Stimulated activated naive CD4-positive, alpha-beta T cell (primary cell): ENCODE measurements at places on chromosomes 7 and 10.
A peak's percentile ranks its signal among the peaks of the same experiment; 100 is the strongest.

GRCh38 chr10:110355922-110356627 is 51.4 kb upstream of the SMNDC1 start:
- DNase-seq = no peak

GRCh38 chr7:64515781-64516180 is 47.1 kb downstream of the ZNF680 start:
- DNase-seq = no peak

- no peak for DNase-seq
Measured at GRCh38 chr7:84675633-84676034, 481.0 kb upstream of the SEMA3A start.

- DNase-seq = no peak
Measured at GRCh38 chr10:127157506-127158200, 38.7 kb downstream of the INSYN2A start.

DNA sequence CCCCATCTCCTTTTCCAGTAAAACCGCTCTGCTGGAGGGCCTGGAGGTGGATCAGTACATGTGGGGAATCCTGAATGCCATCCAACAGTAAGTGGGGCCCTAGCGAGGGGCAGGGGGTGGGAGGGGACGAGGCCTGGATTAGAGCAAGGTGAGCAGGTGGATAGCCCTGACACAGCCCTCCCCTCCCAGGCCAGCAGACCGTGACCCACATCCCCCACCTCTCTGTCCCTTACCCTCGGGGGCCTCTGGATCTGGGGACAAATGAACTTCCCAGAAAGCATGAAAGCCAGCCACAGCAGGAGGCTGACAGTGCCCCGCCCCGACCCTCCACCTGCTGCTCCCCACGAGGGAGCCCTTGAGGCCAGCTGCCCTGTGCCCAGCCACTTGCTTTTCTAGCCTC is 41.8 kb upstream of the PPIF start:
- DNase-seq = no peak

- no peak for DNase-seq
Measured at GRCh38 chr10:86210416-86210815, 156.2 kb downstream of the GRID1 start.

- DNase-seq = no peak
Measured at GRCh38 chr7:109873296-109873695, 1217.6 kb upstream of the LRRN3 start.

GRCh38 chr7:90946730-90947501 is 317.3 kb upstream of the FZD1 start:
- no peak for DNase-seq

GRCh38 chr7:73443548-73444255 is 10.1 kb downstream of the FZD9 start:
- no peak for DNase-seq

DNA sequence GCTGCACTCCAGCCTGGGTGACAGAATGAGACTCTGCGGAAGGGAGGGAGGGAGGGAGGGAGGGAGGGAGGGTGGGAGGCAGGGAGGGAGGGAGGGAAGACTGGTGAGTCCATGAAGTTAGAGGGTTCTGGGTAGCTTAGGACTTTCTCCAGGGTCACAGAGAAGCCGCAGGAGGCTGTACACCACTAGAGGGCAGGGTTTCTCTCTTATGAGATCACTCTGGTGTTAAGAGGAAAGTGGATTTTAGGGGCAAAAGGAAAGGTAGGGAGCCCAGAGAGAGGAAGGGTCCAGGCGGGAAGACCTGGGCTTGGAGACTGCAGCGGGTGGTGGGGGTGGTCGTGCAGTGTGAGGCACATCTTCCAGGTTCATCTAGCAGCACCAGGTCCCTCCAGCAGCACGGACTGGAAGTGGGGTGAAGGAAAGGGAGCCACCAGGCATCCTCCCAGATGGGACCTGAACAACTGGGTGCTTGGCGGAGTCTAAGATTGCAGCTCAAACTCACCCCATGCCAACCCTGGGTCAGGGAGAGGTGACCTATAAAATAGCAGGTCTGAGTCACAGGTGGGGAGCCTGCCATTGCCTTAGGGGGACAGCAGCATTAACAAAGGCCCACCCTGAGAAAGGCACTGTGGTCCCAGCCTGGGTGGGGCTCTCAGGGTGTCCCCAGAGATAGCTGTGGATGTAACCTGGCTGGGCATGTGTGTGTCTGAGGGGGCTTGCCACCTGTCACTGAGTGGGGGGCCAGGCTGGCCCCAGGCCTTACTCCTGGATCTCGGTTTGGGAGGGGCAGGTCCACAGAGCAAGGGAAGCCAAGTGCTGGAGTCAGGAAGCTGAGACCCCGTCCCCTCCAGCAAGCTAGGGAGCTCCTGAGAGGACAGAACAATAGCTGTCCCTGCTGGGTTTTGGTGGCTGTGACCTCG is 48.5 kb upstream of the SLC29A3 start:
- DNase-seq = peak; percentile 2

DNA sequence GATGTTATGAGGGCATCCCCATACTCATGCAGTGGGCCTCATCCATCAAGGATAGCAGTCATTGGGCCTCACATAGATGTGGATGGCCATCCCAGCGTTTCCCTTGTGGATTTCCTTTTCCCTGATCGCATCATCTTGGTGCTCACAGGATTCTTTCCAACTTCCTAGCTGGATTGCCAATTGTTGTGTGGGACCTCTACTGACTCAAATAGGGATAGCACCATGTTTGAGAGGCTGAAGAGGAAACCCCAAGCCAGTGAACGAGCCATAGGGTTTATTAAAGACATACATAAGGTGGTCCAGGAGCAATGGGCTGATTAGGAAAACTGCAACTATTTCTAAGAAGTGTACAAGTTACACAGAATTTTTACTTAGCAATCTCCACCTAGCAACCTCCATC is 21.8 kb downstream of the ASZ1 start:
- DNase-seq = no peak

DNA sequence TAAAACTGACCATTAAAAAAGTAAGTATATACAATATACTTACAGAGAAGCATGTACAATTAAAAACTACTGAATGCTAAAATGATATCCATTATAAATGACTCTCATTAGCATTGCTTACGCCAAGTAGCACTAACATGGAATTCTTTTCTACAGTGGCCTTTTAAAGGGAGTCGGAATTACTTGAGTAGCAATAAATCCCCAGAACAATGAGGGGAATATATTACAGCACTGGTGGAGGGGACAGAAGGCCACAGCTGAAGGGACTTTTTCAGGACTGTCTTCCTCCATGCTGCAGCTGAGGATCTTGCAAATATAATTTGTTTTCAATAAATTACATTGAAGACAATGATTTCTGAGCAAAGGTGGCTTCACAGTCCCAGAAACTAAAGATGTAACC is 97.0 kb downstream of the ALOX5 start:
- no peak for DNase-seq

- no peak for DNase-seq
Measured at GRCh38 chr10:1377740-1378397, 321.7 kb downstream of the WDR37 start.

DNA sequence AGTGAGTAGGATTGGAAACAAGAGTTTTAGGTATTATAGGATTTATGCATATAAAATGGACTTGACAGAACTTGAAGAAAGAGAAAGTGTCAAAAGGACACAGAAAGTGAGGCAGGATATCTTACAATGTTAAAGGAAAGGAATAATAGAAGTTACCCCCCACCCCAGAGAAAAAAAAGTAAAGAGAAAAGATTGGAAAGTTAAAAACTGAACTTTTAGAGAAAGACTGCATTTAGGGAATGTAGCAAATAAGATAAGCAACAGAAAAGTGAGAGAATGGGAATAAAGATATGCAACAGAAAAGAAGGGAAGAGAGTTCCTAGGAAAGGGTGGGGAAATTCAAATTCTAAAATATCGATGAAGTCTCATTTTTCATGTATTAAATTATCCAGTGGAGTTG is 250.5 kb upstream of the KAT6B start:
- no peak for DNase-seq

- DNase-seq = no peak
Measured at GRCh38 chr10:48215486-48216203, 58.9 kb downstream of the FRMPD2 start.

- no peak for DNase-seq
Measured at GRCh38 chr10:72552857-72553256, 73.0 kb downstream of the MICU1 start.

DNA sequence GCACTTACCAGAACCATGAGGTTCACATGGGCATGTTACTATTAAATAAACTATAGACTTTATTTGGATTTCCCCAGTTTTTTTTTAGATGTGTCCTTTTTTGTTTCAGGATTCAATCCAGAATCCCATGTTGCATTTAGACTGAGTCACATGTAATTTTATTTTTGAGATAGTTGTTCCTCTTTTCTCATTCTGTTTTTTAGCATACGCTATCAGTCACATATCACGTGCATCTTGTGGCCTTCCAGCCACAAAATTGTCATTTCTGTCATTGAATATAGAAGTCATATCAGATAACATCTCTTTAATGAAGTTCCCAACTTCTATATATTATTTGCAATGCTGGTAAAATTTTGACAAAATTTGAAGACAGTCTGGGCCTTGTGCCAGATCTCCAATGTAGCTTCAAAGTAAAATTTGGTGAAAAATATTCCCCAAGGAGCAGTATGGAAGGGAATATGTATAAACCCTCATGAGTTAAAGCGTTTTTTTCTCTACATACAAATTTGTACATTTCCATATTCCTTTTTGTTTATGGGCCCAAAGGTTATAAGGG is 132.3 kb upstream of the MKI67 start:
- no peak for DNase-seq

- DNase-seq = no peak
Measured at GRCh38 chr10:58951087-58951486, 225.4 kb upstream of the PHYHIPL start.

DNA sequence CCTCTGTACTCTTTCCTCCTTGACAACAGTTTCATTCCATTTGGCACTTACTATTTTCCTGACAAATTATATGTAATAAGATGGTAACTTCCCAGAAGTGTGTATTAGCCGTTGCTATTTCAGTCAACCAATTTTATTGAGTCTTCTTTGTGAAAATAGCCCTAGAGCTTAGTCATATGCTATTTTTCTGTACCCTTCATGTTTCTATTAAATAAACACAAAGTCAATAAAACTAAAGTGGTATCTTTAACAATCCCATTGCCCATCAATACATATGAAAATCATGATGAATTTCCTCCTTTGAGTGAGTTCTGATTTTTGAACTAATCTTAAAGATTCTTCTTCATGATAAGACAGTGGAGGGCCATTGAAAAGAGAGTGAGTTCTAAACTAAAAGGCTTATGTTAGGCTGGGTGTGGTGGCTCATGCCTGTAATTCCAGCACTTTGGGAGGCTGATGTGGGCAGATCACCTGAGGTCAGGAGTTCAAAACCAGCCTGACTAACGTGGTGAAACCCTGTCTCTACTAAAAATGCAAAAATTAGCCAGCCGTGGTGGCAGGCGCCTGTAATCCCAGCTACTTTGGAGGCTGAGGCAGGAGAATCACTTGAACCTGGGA is 5.9 kb upstream of the MYPN start:
- no peak for DNase-seq

DNA sequence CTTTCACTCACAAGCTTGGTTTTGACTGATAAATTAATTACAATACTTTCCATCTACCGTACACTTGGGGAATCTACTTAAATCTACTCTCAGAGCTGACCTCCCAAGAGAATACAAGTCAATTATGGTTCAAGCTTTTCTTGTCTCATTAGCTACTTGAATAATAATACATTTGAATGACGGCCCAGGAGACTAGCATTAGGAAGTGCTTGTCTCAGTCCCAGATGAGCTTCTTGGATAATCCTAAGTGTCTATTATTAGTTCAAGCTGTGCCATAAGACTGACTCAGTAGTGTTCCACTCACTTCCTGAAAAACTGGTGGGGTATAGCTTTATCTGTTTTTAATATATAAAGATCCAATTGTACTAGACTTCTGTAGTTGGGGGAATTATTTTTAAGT is 100.2 kb downstream of the GNAT3 start:
- DNase-seq = no peak

DNA sequence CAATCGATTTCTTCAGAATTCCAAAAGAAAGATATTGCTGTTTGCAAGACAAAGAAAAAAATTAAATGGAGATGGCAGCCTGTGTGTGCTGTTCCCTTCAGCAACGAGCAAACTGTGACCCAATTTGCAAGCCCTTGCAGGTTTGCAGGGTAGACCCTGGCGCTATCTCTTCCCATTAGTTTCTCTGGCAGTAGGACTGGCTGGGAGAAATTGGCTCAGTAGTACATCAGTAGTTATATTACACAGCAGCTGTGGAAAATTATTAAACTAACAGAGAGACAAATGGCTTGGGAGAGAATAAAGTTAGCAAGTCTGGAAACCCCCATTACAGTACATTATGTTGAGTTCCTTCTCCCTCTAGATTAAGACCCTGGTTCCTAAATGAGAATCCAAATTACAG is 116.4 kb upstream of the ITGB1 start:
- DNase-seq = no peak

GRCh38 chr10:45673074-45673648 is 589 bp upstream of the ZFAND4 start:
- DNase-seq = no peak

- no peak for DNase-seq
Measured at GRCh38 chr10:89814278-89814677, 112.9 kb downstream of the KIF20B start.

- no peak for DNase-seq
Measured at GRCh38 chr10:123912871-123913270, 21.3 kb upstream of the CPXM2 start.

GRCh38 chr10:84876116-84876999 is 548.0 kb downstream of the CCSER2 start:
- DNase-seq = no peak

DNA sequence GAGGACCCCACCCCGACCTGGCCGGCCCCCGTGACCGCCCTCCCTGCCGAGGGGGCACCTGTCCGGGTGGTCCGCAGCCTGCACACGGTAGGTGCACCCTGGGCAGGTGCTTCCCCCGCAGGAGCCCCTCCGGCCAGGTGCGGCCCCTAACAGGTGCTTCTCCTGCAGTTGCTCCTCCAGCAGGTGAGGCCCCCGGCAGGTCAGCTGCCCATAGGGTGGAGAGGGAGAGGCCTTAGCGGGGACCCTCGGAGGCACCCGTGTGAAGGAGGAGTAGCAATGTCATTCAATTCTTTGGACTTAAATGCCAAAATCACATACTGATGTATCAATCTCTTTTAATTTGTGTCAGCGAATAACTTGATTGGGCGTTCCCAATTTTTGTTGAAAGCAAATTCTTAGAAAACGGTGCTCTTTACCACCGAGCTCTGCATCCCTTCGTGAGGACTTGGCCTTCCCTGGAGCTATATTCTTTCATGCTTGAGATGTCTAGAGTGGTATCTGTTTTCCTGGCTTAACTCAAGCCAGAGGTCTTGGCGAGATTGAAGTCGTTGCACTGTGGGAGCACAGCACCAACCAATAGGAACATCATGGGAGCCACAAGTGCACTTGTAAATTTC is 738 bp upstream of the NCAPG2 start:
- no peak for DNase-seq

GRCh38 chr7:70953796-70954195 is 178.1 kb upstream of the GALNT17 start:
- DNase-seq = no peak

GRCh38 chr10:80608706-80609105 is 71.0 kb downstream of the SH2D4B start:
- DNase-seq = no peak

GRCh38 chr10:56623064-56623463 is 262.0 kb upstream of the ZWINT start:
- DNase-seq = no peak

- no peak for DNase-seq
Measured at GRCh38 chr10:15118615-15119014, 21.5 kb downstream of the RPP38 start.
